ENCODE measurements at places on chromosomes 3 and 15. TPM values are rescaled to one million over a fixed set of nuclear protein-coding genes. Genes with fewer than 3 reads are reported as not detected.

Gene ATP13A4
- not detected for total RNA-seq

Gene TMCO5A
- not detected for total RNA-seq

Gene TRIM42
- not detected for total RNA-seq

Gene NEK10
- 0.23 TPM for total RNA-seq

Gene PBRM1
- total RNA-seq = 20.4 TPM

Gene PLAAT1
- total RNA-seq = 0.19 TPM

Gene CCR8
- not detected for total RNA-seq

Gene EPHA6
- total RNA-seq = not detected

Gene CPN2
- not detected for total RNA-seq

Gene FBXL22
- 0.30 TPM for total RNA-seq

Gene EXD1
- total RNA-seq = not detected

Gene CSPG4
- 77.6 TPM for total RNA-seq

Gene UCN2
- total RNA-seq = 6.1 TPM

Gene CTXND1
- total RNA-seq = not detected

Gene C3orf20
- total RNA-seq = not detected

Gene DNAJA4
- 3.2 TPM for total RNA-seq

Gene SLCO3A1
- 10.5 TPM for total RNA-seq

Gene ALS2CL
- total RNA-seq = 89.0 TPM

Gene NDN
- 20.2 TPM for total RNA-seq

Gene HCN4
- total RNA-seq = not detected

Gene GOLGA6L10
- total RNA-seq = 0.23 TPM

Gene SMCO1
- total RNA-seq = not detected

Gene CACNA1D
- not detected for total RNA-seq

Gene ABHD17C
- 9.2 TPM for total RNA-seq

Gene PEX5L
- total RNA-seq = 0.15 TPM

Gene PRRT3
- total RNA-seq = 1.1 TPM

Gene CD96
- 0.08 TPM for total RNA-seq

Gene SENP7
- 4.1 TPM for total RNA-seq

Gene USP13
- 3.8 TPM for total RNA-seq

Gene A4GNT
- total RNA-seq = not detected

Gene UBA7
- total RNA-seq = 1.8 TPM

Gene GOLGA8S
- not detected for total RNA-seq

Gene GOLGA6B
- not detected for total RNA-seq

Gene MAP6D1
- 2.5 TPM for total RNA-seq

Gene ULK4
- total RNA-seq = 5.0 TPM

Gene ZNF197
- total RNA-seq = 9.5 TPM

Gene MAGEL2
- not detected for total RNA-seq

Gene ROBO2
- under 0.01 TPM for total RNA-seq

Gene CRABP1
- total RNA-seq = not detected

Gene LRTM1
- not detected for total RNA-seq

Gene ALDH1A3
- 1,053 TPM for total RNA-seq

Gene MYEF2
- total RNA-seq = 0.70 TPM

Gene FAM131A
- 30.1 TPM for total RNA-seq

Gene ADPRH
- 1.5 TPM for total RNA-seq

Gene PRSS50
- not detected for total RNA-seq

Gene MORC1
- not detected for total RNA-seq

Gene P2RY13
- total RNA-seq = not detected

Gene ANKRD63
- total RNA-seq = not detected

Data from hair follicular keratinocyte (primary cell).